IgD-negative memory B cell (primary cell): ENCODE measurements at places on chromosomes 4 and X. TPM values are rescaled to one million over a fixed set of nuclear protein-coding genes. Genes with fewer than 3 reads are reported as not detected.

Gene CLNK
- polyA plus RNA-seq: 2.6 TPM

Gene CT45A10
- not detected for polyA plus RNA-seq

Gene TLR1
- polyA plus RNA-seq: 33.2 TPM

Gene GABRA4
- not detected for polyA plus RNA-seq

Gene TBX22
- not detected for polyA plus RNA-seq

Gene PNMA6A
- polyA plus RNA-seq: 0.14 TPM

Gene ATP2B3
- not detected for polyA plus RNA-seq

Gene SHISA3
- 0.53 TPM for polyA plus RNA-seq

Gene CACNA1F
- not detected for polyA plus RNA-seq
